Hematopoietic multipotent progenitor cell treated with erythropoietin and hydrocortisone succinate and interleukin-3 and kit ligand, for 17 days (in vitro differentiated cells): ENCODE measurements at places on chromosomes 11 and 22.

GRCh38 chr22:38471237-38471636 lies 3.3 kb downstream of the KDELR3 start:
- DNase-seq: no peak

- DNase-seq: no peak
Measured at GRCh38 chr11:127013550-127013949, 13.0 kb upstream of the KIRREL3 start.

GRCh38 chr11:20353829-20354434 lies 9.6 kb upstream of the HTATIP2 start:
- DNase-seq: peak; percentile 61

DNA sequence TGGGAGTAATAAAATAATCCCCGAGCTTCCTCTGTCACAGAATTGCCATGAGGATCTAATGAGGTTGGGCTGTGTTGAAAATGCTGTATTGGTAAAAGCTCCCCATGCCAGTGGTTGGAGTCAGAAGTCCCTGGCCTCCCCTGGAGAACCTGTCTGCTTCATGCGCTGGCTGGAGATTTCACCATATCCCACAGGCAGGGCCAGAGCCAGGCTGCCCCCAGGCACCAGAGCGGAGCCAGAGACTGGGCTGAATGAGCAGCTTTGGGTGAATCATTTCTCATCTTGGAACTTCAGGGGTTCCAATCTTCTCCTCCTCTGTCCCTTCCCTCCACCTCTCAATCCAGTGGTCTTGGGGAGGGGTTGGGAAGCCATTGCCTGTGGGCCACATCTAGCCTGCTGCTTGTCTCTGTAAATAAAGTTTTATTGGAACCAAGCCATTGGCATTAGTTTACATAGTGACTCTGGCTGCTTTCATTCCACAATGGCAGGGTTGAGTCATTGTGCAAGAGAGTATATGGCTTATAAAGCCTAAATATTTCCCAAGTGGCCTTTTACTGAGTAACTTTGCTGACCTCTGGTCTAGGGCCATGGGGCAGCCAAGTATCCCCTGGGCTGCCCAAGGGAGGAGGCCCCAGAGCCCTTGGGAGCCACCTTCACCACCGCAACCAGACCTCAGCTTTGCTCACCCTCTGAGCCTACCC lies 35.2 kb downstream of the LRRC10B start:
- DNase-seq: no peak

GRCh38 chr11:120890609-120891320 lies 133.1 kb upstream of the TBCEL start:
- DNase-seq: no peak

DNA sequence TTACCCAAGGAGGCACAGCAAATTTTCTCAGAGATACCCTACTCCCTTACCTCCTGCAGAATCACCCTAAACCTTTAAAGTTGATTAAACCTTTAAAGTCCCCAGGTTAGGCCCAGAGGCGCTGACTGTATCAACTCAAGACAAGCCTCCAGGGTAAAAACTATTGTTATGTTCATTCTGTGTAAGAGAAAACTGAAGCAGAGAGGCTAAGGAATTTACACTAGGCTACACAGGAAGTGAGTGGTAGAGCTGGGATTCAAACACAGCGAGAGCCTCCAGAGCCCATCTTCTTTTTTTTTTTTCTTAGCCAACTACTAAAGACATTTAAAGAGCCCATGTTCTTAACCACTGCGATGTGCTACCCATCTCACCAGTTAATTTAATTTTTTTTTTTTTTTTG lies 56.3 kb upstream of the GRK3 start:
- DNase-seq: no peak

- DNase-seq: no peak
Measured at GRCh38 chr11:10629411-10630002, 61.0 kb upstream of the LYVE1 start.

DNA sequence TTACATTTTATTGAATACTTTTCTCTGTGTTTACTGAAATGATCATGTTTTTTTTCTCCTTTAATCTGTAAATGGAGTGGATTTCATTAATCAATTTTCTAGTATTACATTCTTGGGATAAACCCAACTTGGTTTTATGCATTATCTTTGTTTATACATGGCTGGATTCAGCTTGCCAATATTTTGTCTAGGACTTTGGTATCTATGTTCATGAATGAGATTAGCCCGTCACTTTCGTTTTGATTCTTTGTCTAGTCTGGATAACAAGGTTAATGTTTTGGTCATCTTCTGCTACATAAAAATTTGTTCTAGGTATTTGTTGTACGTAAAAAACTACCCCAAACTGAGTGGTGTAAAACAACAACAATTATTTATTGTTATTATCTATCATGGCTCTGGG lies 127.9 kb upstream of the PAX6 start:
- DNase-seq: no peak

GRCh38 chr22:28855355-28856094 lies 27.8 kb upstream of the ZNRF3 start:
- peak; percentile 68 for DNase-seq

DNA sequence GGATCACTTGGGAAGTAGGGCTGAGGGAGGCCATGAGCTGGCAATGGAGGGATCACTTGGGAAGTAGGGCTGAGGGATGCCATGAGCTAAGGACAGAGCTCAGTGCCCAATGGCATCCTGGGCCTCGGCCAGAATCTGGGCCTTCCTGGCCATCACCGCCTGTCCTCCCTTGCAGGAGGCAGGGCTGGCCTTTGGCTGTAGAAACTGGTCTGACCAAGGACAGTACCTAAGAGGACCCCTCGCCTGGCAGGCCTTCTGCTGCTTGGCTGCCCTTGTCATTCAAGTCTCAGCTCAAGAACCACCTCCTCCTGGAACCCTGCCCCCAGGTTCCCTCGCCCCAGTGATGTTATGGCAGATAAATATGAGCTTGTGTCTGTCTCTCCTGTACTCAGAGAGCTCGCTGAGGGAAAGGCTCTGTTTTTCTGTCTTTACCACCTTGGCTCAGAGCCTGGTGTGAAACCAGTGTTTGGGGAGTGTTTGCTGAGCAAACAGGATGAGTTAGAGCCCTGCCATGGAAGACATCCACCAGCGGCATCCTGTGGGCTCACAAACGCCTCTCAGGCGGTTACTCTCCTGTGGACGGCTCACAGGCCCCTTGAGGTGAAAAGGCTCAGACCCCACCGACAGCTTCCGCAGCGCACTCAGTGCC lies 19.3 kb upstream of the RASL10A start:
- no peak for DNase-seq

- no peak for DNase-seq
Measured at GRCh38 chr11:8415195-8415594, 151.5 kb upstream of the LMO1 start.

GRCh38 chr11:63937713-63938478 lies 906 bp upstream of the NAA40 start:
- no peak for DNase-seq

DNA sequence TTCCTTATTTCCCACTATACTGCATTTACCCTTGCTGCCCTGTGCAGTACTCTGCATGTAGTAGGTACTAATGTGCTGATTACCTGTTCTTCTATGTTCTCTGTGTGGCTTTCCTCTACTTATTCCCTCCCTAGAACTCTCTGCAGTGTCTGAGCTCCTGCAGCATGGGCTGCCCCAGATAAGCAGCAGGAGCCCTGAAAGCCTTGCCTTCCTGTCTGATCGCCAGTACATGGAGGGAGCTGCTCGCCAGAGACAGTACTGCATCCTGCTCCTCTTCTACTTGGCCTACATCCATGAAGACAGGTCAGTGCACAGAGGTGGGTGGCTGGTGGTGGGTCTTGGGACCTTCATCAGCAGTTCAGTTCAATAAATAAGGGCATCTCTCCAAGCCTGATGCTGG lies 42.2 kb upstream of the CCDC134 start:
- DNase-seq: no peak

DNA sequence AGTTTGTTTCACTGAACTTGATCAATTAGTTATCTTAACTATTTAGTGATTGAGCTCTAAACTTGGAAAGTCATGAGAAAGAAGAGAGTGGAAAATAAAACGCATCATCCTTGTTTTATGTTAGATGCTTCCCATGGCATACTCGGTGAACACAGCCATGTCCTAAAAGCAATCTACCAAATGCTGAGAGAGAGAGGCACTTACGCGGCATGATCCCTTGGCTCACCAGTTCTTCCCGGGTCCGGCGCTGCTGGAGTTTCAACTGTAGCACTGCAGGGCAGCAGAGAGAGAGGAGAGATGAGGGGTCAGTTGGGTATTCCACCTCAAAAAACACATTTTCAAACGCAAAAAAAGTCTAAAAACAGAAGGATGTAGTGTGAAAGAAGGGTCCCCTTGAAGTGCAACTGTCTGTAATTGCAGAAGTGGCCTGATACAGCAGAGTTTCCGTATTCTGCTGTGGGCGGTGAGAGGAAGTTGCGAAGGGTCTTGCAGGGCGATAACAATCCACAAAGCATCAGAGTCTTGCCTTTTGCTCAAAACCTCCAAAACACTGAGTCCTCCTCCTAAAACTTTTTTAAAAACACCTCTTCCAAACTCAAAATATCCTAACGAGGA lies 92.7 kb downstream of the SGSM3 start:
- DNase-seq: peak; percentile 17

DNA sequence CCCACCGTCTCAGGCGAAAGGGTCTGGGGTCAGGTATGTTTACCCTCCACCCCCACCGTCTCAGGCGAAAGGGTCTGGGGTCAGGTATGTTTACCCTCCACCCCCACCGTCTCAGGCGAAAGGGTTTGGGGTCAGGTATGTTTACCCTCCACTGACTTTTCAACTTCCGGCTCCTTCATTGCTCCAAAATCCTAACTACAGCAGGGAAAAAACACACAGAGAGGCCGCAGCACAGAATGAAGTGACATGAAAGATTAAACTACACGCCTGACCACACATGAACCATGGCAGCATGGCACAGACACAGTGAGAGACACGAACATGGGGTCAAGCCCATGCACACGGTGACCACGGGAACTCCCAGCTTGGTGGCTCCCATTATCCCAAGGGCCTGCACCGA lies 634.9 kb upstream of the B3GAT1 start:
- DNase-seq: no peak

DNA sequence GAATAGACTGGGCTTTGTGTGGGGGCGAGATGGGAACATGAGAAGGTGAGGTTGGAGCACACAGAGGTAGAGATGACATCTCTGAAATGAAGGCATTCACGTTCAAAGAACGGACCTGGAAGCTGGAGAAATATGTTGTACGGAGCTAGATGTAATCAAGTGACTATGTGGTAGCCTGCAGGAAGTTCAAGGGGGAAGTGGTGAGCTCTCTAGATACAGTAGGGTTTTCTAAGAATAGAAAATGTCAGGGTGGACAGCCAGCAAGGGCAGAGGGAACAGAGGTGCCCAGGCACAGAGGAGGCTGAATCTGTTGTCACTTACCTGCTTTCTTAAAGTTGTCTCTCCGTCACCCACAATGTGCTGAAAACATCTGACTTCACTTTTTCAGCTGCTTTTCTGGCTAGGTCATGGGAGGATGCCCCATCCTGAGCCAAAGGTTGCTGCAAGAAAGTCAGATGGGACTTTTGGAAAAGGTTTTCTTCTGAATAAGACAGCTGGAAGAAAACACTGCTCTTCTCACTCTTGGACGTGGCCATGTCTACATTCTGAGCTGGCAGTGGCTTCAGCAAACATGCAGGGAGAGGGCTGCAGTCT lies 171.5 kb upstream of the B3GAT1 start:
- DNase-seq: no peak

- no peak for DNase-seq
Measured at GRCh38 chr11:93497596-93497995, 45.6 kb downstream of the SMCO4 start.

DNA sequence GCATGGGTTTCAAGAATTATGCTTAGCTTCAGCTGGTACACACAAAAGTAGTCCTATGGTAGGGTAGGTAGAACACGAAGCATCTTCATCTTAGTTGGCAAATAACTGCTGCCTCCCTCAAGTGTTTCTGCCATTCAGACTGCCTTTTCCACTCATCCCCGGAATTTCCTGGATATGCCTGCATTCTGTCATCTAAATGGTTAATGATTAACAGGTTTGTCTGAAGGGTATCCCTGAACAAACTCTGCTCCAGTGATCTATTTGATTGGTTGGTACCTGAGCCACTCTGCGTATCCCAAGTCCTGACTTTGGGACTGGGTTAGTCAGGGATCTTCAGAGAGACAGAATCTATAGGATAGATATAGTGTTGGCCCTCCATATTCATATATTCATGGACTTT lies 272.3 kb upstream of the RAG2 start:
- DNase-seq: no peak

DNA sequence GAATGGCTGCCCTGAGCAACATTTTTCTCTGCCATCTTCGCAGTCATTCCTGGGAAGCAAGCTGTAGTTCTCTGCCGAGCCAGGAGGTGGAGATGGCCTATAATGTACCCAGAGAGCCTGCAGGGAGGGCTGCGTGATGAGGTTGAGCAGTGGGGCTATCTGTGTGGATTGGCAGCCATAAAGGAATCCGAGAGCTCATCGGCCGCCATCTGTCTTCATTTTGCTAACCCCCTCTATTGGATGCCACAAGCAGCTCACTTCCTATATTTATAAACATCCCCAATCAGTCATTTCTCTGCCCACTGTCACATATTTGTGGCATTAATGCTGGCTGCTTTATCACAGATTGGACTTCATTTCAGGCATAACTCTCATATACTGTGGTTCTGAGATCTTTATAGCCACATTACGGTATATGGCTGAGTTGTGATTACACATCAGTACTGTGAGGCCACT lies 209.5 kb downstream of the NTM start:
- DNase-seq: no peak

DNA sequence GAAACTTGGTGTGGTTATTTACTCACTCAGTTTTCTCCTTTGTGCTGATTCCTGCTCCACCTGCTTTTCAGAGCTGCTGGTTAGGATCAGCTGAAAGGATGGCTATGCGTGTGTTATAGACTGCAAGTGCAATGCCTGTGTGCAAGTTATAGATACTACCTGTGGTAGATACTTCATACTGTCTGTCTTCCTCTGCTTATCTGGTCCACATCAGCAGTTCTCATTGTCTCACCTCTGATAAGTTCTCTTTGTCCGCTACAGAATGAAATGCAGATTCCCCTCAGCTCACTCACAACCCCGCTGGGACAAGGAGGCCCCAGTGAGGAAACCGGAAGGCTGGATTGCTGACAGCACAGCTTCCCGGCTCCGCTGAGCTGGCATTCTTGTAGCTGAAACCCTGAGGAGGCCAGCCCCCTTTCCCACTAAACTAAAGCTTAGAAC lies 37.5 kb upstream of the LYVE1 start:
- no peak for DNase-seq

- DNase-seq: peak; percentile 18
Measured at GRCh38 chr11:12724301-12725054, 50.3 kb downstream of the TEAD1 start.
